ENCODE measurements at places on chromosomes 5 and 9.

- H3K4me1 ChIP-seq, result peaks cover 16% of the 10 kb centered on the region
- no peaks in the 10 kb centered on the region for H3K27me3 ChIP-seq
- peak overlapping the region; percentile 78 for H3K4me3 ChIP-seq
- peak overlapping the region; percentile 79 for H3K27ac ChIP-seq
- H3K36me3 ChIP-seq, result no peaks in the 10 kb centered on the region
These were observed 3.2 kb downstream of the PAPPA start for GRCh38 chr9:116156621-116157314.

DNA sequence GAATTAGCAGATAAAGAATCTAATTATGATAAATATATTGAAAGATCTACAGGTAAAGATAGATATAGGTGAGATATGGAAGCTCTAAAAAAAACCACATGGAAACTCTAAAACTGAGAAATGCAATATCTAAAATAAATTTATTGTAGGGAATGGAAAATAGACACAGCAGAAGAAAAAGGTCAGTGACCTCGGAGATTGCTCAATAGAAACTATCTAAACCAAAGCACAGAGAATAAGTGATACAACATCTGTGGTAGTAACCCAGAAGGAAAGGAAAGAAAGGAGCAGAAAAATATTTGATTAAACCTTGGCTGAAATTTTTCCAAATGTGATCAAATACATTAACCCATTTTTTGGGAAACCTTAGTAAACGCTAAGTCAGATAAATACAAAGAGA lies 43.1 kb upstream of the GLIPR2 start:
- no peak overlapping the region for H3K27ac ChIP-seq
- peaks cover 14% of the 10 kb centered on the region for H3K4me1 ChIP-seq
- DNase-seq, result no peak
- no peak overlapping the region for H3K4me3 ChIP-seq
- peaks cover 2% of the 10 kb centered on the region for H3K36me3 ChIP-seq

DNA sequence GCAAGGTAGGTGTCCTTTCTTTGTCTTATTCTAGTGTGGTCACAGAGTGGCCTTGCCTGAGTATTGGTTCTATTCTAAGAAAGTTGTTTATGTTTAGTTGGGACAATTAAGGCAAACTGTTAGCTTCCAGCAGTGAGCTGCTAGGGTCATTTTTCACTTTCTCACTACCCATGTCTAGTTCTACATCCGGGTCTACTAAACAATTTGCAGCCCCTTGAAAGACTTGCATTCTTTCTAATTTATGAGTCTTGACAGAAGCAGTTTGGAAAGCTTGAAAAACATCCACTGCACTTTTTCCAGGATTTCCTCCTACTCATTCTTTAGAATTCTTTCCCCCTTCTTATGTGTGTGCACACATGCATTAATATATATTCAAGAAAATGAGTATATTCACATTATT lies 892.2 kb upstream of the ACO1 start:
- H3K36me3 ChIP-seq, result no peaks in the 10 kb centered on the region
- H3K27ac ChIP-seq, result no peak overlapping the region
- no peaks in the 10 kb centered on the region for H3K27me3 ChIP-seq
- no peak overlapping the region for H3K4me3 ChIP-seq

DNA sequence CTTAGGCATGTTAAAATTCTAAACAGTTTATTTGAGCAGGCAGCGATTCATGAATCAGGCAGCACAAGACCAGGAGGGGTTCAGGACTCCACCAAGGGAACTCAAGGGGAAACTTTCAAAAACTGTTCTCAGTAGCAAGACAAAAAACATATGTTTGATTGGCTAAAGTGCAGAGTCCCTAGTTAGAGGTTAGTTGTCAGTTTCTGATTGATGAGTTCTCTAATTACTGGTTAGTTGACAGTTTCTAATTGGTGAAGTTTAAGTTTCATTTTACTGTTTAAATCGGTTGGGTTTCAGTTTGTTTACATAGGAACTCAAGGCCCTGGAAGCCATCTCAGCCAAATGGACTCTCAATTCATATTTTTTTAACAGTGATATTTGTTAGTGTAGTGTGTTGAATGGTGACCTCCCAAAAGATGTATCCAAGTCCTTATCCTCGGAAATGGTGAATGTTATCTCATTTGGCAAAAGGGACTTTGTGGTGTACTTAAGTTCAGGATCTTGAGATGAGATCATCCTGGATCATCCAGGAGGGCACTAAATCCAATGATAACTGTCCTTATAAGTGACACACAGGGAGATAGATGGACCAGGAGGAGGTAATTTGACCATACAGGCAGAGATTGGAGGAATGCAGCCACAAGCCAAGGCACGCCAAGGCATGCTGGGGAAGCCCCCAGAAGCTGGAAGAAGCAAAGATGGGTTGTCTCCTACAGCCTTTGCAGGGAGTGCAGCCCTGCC lies 219.2 kb upstream of the RAI14 start:
- H3K27me3 ChIP-seq, result no peaks in the 10 kb centered on the region
- no peak overlapping the region for H3K27ac ChIP-seq
- no peaks in the 10 kb centered on the region for H3K36me3 ChIP-seq
- no peaks in the 10 kb centered on the region for H3K4me1 ChIP-seq
- DNase-seq, result peak; percentile 30
- H3K4me3 ChIP-seq, result no peak overlapping the region

DNA sequence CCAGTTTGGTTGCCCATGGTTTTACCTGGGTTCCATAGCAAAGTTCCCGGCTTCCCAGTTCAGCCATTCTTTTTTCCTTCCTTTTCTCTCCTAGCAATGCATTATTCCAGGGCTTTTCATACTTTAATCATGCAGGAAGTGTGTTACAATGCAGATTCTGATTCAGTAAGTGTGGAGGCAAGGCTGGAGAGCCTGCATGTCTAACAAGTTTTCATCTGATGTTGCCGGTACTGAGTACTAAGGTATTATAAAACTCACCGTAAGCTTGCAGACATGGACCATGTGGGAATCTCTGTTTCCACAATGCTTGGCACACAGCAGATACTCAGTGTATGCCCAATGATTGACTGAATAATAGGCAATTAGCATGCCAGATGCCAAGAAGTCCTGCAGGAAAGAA lies 102.9 kb upstream of the SHB start:
- H3K4me1 ChIP-seq, result no peaks in the 10 kb centered on the region
- H3K27me3 ChIP-seq, result no peaks in the 10 kb centered on the region
- no peak overlapping the region for H3K4me3 ChIP-seq
- no peak for DNase-seq

GRCh38 chr9:126219648-126220063 lies 107.0 kb upstream of the MVB12B start:
- no peak for DNase-seq
- H3K4me1 ChIP-seq, result no peaks in the 10 kb centered on the region
- H3K27ac ChIP-seq, result no peak overlapping the region
- no peak overlapping the region for H3K4me3 ChIP-seq
- H3K36me3 ChIP-seq, result no peaks in the 10 kb centered on the region
- H3K27me3 ChIP-seq, result peaks cover 12% of the 10 kb centered on the region

DNA sequence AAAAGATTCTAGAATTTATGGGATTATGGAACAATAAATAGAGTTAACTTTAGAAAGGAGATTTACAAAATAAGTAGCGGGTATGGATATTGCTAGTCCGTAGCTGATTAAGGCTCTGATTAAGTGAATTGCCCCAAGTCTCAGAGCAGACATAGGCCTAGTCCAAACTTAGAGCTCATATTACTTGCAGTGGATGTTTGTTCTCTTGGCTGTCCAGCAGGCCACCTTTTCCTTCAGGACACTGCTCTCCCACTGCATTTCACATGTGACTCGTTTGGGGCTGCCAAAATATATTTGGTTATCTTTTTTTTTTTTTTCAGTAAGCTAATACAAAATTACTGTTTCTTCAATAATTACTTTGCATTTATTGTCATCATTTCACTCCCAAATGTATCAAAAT lies 76.6 kb downstream of the ARRDC3 start:
- no peak overlapping the region for H3K4me3 ChIP-seq
- DNase-seq, result no peak
- peak overlapping the region; percentile 51 for H3K27ac ChIP-seq
- H3K4me1 ChIP-seq, result peaks cover 6% of the 10 kb centered on the region
- H3K27me3 ChIP-seq, result no peaks in the 10 kb centered on the region

DNA sequence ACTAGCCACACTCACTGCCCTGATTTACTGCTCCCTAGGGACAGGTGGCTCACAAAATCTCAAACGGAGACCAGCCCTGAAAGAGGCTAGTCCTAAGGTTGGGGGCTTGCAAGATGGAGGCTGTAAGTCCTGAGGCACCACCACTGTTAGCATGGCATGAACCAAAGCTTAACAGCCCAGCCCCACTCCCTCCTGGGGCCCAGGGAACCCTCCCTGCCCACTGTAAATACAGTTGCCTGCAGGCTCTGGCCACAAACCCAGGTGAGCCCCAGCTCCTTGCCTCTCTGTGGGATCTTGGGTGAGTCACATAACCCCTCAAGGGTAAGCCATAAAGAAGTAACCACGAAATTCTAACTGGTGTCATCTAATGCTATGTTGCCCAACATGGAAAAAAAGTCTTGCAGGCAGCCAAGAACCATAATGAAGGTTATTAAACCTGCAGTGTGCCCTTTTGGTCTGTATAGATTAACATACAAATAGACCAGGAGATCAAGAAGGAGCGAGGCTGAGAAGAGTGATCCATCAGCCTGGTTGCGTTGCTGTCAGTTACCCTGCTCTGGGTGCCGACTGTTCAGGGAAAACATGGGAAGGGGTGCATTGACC lies 1.7 kb upstream of the POMT1 start:
- no peak overlapping the region for H3K4me3 ChIP-seq
- peak; percentile 47 for DNase-seq
- no peak overlapping the region for H3K27ac ChIP-seq
- peaks cover 22% of the 10 kb centered on the region for H3K36me3 ChIP-seq
- H3K27me3 ChIP-seq, result no peaks in the 10 kb centered on the region

DNA sequence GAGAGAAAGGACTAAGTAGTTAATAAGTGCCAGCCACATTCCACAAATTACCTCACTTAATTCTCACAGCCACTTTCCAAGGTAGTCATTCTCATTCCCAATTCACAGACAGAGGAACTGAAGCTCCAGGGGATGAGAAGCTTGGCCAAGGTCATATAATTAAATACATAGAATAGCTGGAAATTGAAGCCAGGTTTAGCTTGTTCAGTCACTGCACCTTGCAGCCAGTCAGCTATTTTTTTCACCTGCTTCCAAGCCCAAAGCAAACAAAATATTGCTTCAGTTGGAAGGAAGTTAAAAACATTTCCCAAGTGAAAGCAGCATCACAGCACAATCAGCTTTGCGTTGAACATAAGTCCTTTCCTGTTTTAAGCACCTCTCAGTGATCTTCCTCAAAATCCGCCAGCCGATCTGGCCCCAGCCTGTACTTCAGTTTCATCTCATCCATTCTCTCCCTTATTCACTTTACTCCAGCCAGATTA lies 4.8 kb downstream of the ALDH1A1 start:
- H3K27ac ChIP-seq, result no peak overlapping the region
- H3K4me3 ChIP-seq, result no peak overlapping the region
- H3K36me3 ChIP-seq, result no peaks in the 10 kb centered on the region
- H3K4me1 ChIP-seq, result no peaks in the 10 kb centered on the region

GRCh38 chr5:110634475-110634874 lies 92.0 kb downstream of the TMEM232 start:
- DNase-seq, result no peak
- H3K4me3 ChIP-seq, result no peak overlapping the region
- H3K27ac ChIP-seq, result no peak overlapping the region
- no peaks in the 10 kb centered on the region for H3K36me3 ChIP-seq

Data from fibroblast of lung (primary cell).